Posterior vena cava (tissue), 2 donors: ENCODE measurements at places on chromosomes 5 and 9. TPM values are rescaled to one million over a fixed set of nuclear protein-coding genes. Genes with fewer than 3 reads are reported as not detected.

Gene CDKN2B-AS1
- 0.65 TPM for total RNA-seq

DNA sequence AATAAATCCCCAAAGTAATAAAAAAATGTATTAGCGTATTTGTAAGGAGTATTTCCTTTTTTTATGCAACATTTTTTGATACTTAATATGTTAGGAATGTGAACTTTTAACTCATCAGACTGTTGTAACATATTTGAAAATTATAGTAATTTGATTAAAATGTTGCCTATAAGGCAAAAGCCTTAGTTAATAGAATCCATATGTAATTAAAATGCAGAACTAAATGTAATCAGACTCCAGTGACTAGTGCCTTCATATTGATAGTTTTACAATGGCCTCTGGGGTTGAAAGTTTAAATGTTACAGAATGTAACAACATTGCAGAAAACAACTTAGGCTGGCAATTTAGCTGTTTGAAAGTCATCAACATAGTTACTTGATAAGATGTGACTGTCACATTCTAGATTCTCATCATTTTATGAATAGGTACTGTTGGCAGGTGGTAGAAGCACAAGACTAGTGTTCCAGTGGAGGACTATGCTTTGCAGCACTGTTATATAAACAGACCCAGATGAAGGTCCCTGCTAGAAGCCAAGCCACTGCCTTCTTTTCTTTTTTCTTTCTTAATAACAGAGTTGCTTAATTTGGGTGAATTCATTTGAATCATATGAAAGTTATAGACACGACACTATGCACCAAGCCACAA lies 382.9 kb downstream of the CCDC171 start:
- no peak for DNase-seq

GRCh38 chr9:73753171-73753570 lies 601.5 kb downstream of the ANXA1 start:
- no peak for DNase-seq

- DNase-seq: no peak
Measured at GRCh38 chr5:143056339-143056704, 286.1 kb downstream of the ARHGAP26 start.

DNA sequence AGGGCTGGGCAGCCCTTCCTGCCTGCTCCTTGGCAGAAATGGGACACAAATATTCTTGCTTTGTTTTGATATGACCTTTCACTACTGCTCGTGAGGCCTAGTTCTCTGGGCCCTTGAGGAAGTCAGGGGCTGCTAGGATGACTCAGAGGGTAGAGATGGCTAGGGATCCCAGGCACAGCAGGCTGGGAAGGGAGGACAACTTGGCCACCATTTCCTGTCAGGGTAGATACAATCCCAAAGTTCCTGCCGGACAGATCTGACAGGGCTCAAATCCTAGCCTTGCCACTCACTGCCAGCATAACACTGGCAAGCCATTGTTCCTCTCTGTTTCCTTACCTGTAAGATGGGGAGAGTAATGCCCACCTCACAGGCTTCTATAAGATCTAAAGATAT lies 31.7 kb upstream of the MEIKIN start:
- no peak for DNase-seq

Gene TXNDC8
- total RNA-seq: not detected

DNA sequence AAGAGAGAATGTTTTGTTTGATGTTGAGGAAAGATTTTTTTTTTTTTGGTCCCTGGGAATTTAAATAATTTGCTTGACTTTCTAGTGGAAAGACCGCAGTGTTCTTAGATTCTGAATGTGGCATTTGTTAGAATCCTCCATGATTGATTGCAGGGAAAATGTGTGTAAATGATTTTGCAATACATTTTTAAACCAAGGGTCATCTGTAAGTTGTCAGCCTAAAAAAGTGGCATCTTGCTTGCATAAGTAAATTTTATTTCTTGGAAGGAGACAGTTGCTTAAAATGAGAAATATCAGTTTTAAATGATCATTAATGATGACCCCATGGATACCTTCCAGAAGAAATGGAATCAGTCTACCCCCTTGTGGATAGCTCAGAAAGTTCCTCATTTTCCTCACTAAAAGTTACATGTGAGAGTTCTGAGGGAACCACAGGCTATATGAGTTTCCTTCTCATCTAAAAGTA lies 105.1 kb upstream of the SLC25A48 start:
- no peak for DNase-seq

Gene C1QTNF2
- 9.7 TPM for total RNA-seq

GRCh38 chr5:40134883-40135520 lies 544.7 kb upstream of the PTGER4 start:
- no peak for DNase-seq

- no peak for DNase-seq
Measured at GRCh38 chr9:36401897-36402480, 1.9 kb upstream of the RNF38 start.

DNA sequence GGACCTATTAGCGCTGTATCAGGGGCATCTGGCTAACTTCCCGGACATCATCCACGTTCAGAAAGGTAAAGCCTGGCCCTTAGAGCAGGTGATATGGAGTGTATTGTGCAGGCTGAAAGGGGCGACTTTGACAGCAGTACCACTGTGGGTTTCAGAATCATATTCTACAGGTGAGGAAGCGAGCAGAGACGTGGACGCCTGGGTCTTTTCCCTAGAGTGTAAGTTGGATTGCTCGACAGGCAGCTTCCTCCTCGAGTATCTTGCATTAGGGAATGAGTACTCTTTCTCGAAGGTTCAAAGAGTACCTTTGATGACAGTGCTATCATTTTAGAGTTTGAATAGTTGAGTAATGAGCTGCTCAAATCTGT lies 1.9 kb downstream of the SNX18 start:
- no peak for DNase-seq

GRCh38 chr5:87069974-87070608 lies 197.6 kb upstream of the RASA1 start:
- no peak for DNase-seq

- no peak for DNase-seq
Measured at GRCh38 chr9:19484699-19485098, 75.9 kb downstream of the ACER2 start.

DNA sequence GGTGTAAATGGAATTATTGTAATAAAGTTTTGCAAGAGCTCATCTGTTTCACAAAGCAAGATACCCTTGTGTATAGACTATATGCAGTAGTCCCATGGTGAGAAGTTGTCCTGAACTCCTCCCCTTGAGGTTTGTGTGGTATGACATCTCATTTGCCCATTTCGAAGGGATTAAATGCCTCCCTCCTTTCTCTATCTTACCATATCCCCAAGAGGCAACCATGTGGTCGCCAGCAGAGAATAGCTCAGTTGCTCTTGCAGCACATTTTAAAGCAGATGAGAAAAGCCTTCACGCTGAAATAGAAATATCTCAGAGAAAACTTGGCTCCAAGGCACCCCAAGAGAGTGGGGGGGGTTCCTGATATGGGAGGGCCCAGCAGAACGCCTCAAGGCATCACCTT lies 4.6 kb downstream of the SEMA6A start:
- no peak for DNase-seq

- peak; percentile 55 for DNase-seq
Measured at GRCh38 chr5:133236541-133236951, 184.7 kb downstream of the HSPA4 start.

Gene ARL14EPL
- total RNA-seq: not detected

DNA sequence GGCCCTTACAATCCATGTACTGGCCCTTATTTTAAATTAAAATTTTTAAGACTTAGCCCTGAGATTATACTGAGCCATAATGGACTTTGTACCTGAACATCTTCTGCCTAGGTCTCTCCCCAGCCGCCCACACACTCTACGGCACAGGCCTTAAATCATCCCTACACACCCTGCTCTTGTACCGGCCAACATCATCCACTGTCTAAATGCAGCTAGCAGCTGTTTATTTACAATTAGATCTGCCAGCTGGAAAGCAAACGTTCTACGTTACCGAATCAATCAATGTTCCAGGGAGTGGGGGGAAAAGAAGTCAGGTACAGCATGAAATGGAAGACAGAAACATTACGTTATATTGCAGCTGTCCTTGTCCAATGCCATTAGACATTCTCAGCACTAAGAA lies 88.4 kb upstream of the GRAMD2B start:
- DNase-seq: no peak

Gene FSTL4
- total RNA-seq: not detected

- no peak for DNase-seq
Measured at GRCh38 chr5:109373932-109374331, 35.8 kb downstream of the PJA2 start.

DNA sequence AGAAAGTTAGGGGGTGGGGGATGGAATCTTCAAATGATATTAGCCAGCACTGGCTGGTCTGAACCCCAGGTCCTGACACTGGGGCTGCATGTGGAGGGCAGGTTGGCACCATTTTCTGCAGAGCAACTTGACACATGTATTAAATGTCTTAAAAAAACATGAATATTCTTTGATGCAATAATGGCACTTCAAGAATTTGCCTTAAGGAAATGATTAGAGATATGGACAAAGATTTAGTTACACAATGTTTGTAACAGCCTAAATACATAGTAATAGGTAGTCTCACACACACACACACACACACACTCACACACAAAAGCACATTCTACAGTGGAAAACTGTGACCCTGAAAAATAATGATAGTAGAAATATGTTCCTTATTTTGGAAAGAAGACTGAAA lies 3.6 kb downstream of the SVEP1 start:
- no peak for DNase-seq

Gene GMCL2
- total RNA-seq: not detected

DNA sequence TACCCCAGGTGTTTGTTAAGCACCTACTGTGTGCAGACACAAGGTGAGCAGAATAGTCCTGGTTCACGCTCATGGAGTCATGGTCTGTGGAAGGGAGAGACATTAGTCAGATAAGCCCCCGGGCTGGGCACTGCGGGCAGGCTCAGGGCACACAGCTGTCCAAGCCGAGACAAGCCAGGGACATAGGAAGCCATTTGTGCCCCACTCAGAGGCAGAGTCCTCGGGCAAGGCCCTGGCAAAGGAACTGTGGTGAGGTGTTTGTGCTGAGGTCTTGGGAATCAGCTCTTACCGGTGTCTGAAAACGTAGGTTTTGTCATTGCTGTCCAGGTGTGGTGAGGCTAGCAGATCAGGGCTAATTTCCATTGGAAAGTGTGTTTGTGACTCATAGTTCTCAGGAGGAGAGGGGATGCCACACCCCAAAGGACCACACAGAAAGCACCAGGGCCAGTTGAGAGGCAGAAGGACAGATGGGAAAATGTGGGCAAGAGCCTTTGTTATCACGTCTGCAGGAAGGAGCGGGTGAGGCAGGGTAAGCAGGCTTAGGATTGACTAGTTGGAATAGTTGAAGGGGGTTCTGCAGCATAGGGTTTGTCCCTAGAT lies 46.1 kb upstream of the NEURL1B start:
- peak; percentile 58 for DNase-seq

Gene GFI1B
- not detected for total RNA-seq

- no peak for DNase-seq
Measured at GRCh38 chr5:171311322-171312077, 2.5 kb downstream of the TLX3 start.

GRCh38 chr9:109972026-109972882 lies 192.3 kb downstream of the PALM2AKAP2 start:
- DNase-seq: no peak

DNA sequence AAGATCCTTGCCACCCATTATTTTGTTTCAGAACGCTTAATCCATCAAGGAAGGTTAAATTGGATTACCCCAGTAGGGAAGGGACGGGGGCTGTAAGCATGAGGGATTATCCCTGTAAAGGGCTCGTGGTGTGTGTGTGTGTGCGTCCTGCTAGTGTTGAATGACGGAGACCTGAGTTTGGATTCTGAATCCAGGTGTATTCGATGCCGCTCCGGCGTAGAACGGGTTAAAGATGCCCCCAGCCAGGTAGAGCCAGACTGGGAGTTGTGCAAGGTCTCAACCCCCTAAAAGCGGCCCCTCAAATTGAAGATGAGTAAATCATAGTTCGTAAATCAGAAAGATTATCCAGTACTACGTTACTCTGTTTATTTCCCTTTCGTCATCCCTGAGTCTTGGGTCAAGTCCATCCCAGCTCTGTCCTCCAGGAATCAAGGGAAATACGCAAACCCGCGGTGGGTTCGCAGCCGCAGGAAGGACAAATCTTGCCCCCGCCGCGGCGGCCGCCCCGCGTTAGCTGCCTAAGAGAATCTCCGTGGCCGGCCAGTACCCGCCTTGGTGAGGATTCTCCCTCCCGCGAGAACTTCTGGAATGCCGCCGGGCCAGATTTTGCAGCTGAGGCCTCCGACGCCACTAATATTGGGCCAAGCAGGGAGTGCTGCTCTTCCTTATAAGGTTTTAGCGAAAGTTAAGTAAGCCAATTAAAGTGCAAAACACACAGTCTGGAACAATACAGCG lies 586 bp upstream of the MTAP start:
- DNase-seq: peak; percentile 92

- DNase-seq: no peak
Measured at GRCh38 chr5:42881416-42882117, 69.9 kb upstream of the SELENOP start.

DNA sequence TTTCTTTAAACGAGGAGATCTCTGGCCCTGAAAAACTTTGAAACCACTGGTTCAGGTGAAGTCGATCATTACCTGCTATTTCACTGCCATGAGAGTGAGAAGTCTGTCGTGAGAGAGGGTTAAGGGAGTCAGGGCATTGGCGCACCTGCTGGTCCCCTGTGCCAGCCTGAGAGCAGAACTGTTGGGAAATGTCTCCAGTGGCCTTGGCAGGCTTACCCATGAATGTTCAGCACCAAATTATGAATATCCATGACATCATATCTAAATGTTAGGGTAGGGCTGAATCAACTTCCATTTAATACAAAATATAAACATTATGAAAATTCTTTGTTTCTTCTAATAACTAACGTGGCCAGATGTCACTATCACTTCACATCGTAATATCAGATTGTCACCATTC lies 379.3 kb downstream of the KDM4C start:
- no peak for DNase-seq

Gene LCN15
- not detected for total RNA-seq

DNA sequence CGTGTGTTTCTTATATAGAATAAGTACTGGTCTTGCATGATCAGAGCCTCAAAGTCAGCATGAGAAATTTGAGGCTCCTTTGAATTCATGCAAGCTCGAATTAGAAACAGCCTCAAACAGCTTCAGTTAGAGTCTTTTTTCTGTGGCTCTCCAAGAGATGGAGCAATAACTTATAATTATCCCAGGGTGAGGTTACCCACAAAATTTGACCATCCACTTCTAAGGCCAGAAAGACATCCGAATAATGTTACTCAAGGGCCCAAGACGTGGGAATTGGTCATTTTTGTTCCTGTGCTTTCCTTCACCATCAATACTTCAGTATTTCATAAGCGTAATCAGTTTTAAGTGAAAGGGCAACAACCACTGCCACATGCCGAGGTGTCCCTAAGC lies 89.7 kb downstream of the DAPK1 start:
- no peak for DNase-seq

DNA sequence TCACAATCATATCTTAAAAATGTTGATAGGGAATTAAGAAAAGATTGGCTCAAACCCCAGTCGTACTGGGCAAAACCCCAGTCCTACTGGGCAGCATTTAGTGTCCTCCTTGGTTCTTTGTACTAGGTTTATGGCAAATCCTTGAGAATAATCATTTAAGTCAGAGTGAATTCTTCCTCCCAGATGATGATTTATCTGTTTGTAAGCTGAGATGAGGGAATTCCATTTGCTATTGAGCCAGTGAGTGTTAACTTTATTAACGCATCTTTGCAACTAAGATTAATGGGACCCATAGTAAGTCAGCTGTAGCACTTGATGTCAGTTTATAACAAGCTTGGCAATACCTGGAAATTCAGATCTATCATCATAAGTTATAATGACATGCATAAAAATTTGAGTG lies 821.8 kb upstream of the DMAC1 start:
- DNase-seq: no peak
